ENCODE measurements at places on chromosomes 5 and 9. TPM values are rescaled to one million over a fixed set of nuclear protein-coding genes. Genes with fewer than 3 reads are reported as not detected.

SPATA31A3 gene
- total RNA-seq, result not detected

NR2F1 gene
- total RNA-seq, result 83.2 TPM

DNA sequence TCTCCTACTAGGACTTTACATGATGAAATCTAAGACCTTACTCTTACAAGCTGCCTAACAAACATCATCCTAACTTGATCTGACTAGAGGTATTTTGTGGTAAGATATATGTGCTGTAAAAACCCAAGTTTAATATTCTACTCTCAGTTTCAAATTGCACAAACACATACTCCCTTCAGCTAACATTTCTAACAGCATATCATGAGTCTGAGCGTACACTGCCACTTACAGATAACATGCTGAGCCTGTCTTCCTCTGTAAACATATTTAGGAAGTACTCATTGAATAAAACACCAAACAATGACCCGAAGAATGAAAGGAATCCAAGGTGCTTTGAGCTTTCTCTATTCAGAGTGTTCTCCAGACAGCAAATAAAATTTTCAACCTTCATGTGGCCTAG is 7.9 kb upstream of the ESM1 start:
- no peak overlapping the region for H3K27ac ChIP-seq
- H3K36me3 ChIP-seq, result no peaks in the 10 kb centered on the region
- no peaks in the 10 kb centered on the region for H3K4me1 ChIP-seq
- no peak overlapping the region for H3K4me3 ChIP-seq
- H3K27me3 ChIP-seq, result no peaks in the 10 kb centered on the region

GRCh38 chr5:102867992-102868662 is 113.0 kb downstream of the PAM start:
- no peaks in the 10 kb centered on the region for H3K36me3 ChIP-seq
- H3K4me1 ChIP-seq, result peaks cover 7% of the 10 kb centered on the region
- H3K4me3 ChIP-seq, result no peak overlapping the region
- DNase-seq, result no peak

DNA sequence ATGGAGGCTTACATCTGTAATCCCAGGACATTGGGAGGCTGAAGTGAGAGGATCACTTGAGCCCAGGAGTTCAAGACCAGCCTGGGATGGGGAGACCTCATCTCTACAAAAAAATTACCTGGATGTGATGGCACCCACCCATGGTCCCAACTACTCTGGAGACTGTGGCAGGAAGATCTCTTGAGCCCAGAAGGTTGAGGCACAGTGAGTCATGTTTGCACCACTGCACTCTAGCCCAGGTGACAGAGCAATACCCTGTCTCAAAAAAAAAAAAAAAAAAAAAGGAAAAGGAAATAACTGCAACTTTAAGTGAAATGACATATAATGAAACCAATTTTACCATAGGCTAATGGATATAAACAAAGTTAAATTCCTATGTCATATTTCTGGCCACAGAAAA is 152.1 kb upstream of the DHFR start:
- no peak overlapping the region for H3K27ac ChIP-seq
- no peaks in the 10 kb centered on the region for H3K36me3 ChIP-seq
- H3K4me1 ChIP-seq, result no peaks in the 10 kb centered on the region
- no peak for DNase-seq
- H3K27me3 ChIP-seq, result no peaks in the 10 kb centered on the region
- no peak overlapping the region for H3K4me3 ChIP-seq

GRCh38 chr9:94182532-94182931 is 76.6 kb upstream of the ZNF169 start:
- no peaks in the 10 kb centered on the region for H3K27me3 ChIP-seq
- no peak for DNase-seq
- H3K4me1 ChIP-seq, result peaks cover 19% of the 10 kb centered on the region
- H3K36me3 ChIP-seq, result peaks cover 32% of the 10 kb centered on the region

- H3K27me3 ChIP-seq, result no peaks in the 10 kb centered on the region
- H3K36me3 ChIP-seq, result no peaks in the 10 kb centered on the region
- no peak overlapping the region for H3K27ac ChIP-seq
- no peak overlapping the region for H3K4me3 ChIP-seq
These were observed 144.8 kb downstream of the GADD45G start for GRCh38 chr9:89749500-89750116.

DNA sequence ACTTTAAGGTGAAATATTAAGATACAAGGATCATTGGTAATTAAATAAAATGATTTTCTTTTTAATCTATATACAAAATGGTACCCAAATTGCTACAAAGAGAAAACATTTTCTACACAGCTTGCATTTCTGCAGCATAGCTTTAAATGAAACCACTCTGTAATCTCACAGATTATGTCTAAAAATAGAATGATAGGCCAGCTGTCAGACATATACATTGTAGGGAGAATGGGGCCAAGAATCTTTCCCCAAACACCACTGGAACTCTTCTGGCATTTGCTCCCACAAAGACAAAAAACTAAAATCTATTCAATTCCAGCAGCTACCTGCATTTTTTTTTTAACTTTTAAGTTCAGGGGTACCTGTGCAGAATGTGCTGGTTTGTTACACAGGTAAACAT is 124.1 kb upstream of the NR5A1 start:
- H3K27ac ChIP-seq, result no peak overlapping the region
- H3K4me3 ChIP-seq, result no peak overlapping the region
- no peak for DNase-seq
- no peaks in the 10 kb centered on the region for H3K36me3 ChIP-seq

All from upper lobe of right lung (tissue), 1 donor.